ENCODE measurements at places on chromosomes 12 and 14.
A peak's percentile ranks its signal among the peaks of the same experiment; 100 is the strongest.

- DNase-seq: no peak
These were observed 19.3 kb downstream of the CCDC62 start for GRCh38 chr12:122793685-122794106.

DNA sequence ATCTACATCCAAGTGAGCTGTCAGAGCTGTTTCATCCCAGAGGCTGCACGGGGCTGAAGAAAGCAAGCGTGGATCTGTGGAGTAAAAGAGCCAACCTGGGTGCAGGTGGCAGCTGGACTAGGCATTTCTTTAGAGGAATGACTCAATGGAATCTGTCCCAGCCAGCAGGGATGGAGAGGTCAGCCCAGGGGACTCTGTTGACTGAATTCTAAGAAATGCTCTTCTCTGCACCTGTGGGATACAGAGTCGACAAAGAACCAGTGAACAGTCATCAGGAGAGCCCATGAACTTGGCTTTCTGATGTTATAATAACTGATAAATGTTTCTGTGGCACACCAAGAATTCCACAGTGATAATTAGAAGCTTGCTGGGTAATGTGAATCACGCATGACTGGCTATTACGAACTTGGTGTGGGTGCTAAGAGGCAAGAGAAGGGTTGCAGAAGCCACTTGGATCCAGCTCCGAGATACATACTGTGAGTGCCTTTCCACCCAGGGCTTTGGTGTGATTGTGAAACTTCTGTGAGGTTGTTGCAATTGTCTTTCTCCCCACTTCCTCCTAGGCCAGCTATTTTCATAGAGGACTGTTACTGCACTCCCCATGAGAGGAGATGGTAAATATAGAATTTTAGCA, 16.2 kb downstream of the PYGL start:
- no peak for DNase-seq

- DNase-seq: peak; percentile 92
These were observed 395.5 kb downstream of the ZFP36L1 start for GRCh38 chr14:68397371-68397811.

DNA sequence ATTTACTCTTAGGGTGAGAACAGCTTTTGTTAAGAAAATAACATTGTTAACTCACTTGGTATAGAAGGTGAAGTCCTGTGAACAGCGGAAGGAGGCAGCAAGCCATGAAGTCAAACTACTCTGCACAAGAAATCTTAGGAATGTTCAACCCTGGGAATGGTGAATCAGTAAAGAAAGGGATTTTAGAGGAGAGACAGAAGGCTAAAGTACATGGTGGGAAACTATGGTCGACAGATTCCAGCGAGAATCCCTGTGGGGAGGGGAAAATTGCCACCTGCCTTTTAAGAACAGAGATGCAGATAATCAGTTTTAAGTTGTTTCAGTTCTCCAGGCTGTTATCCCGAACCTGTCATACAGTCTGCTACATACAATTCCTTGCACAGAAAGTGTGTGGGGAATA, 63.2 kb upstream of the PTPRR start:
- DNase-seq: no peak

DNA sequence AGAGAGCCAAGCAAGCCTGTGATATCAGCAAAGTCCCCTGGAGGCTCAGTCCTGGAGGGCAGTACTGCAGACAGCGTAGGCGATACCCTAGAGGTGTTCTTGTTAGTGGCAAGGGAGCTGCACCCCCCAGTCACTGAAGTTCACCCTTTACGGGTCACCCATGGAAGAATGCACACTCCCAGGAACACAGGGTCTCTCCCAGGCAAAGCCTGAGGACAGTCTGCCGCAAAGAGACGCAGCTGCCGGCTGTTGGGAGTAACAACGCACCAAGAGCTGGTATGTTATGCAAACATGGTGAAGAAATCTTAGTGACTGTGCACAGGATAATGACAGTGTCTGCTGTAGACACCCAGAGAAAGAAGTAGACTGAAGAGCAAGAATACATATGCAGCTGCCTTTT, 43.5 kb upstream of the NOS1 start:
- DNase-seq: no peak

GRCh38 chr14:70882776-70883492, 24.3 kb upstream of the PCNX1 start:
- DNase-seq: no peak

- DNase-seq: no peak
These were observed 4.3 kb downstream of the PARP2 start for GRCh38 chr14:20347747-20348146.

DNA sequence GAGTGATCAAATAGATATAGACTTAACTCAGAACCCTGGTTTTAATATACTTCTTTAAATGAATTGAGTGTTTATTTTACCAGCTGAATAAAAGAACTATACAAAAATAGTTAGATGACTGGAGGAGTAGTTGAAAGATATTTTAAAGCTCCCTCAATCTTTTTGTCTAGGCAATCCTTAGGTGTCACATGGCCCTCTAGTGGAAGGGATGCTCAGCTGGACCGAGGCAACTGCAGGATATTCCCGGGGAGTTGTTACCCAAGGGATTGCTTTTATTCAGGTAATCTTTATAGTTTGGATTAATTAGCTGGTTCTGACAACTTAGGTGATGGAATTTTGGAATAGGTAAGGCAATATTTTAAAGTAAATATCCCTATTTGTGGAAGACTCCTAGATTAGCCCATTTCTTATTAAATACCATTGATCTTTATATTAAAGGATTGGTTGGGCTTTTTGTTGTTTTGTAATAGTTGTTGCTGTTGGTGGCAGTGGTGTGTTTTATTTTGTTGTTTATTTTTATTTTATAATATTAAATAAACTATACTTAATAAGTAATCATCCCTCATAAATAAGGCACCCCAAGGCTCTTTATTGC, 57.1 kb downstream of the ZDHHC17 start:
- DNase-seq: peak; percentile 4

DNA sequence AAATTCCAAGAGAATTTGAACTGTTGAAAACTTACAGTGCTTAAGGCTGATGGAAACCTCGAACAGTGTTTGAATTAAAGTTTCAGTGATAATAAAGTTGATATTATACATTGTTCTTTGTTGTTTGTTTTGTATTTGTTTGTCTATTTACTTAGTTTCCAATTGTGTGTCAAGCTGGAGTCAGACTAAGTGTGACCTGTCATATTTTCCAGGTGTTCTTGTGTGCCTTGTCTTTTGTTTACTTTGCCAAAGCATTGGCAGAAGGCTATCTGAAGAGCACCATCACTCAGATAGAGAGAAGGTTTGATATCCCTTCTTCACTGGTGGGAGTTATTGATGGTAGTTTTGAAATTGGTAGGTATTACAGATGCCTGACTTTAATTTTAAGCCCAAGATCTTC, 6.0 kb downstream of the SLCO1C1 start:
- DNase-seq: no peak

Data from NCI-H524 (cell line).